ENCODE measurements at places on chromosomes 12 and 14.

GRCh38 chr12:124168016-124168786 is 126.7 kb upstream of the RFLNA start:
- no peak for DNase-seq

- no peak for DNase-seq
These were observed 22.7 kb downstream of the AEBP2 start for GRCh38 chr12:19461999-19462398.

- peak; percentile 50 for DNase-seq
These were observed 136.4 kb upstream of the KRAS start for GRCh38 chr12:25386831-25387731.

DNA sequence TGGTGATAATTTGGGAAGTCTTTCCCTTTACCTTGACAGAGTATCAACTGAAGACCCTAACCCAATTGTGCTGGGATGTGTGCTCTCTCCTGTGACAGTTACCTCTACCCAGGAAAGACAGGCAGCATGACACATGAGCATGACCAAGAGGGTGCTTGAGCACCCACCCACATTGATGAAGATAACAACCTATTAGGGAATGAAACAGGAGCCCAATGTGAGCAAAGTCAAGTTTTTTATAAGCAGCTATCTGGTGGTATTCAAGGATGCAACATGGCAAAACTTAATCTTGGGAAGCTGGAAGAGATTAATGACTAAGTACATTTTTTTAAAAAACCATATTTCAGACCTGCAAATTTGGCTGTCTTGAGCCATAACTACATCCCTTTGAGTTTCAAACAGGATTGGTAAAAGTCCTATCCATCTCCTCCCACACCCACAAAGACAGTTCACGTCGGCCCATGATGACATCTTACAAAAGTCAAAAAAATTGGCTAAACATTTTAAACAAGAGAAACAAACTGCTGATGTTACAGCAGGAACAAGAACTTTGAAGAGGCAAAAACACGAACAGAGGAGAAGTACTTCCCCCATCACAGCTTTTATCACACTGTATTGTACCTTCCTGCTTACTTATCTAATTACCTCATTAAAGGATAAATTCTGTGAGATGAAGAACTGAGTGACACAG is 60.3 kb downstream of the MED13L start:
- DNase-seq = no peak

GRCh38 chr12:82329508-82329907 is 28.7 kb downstream of the CCDC59 start:
- DNase-seq = no peak

- DNase-seq = no peak
These were observed 259.9 kb upstream of the GARIN6 start for GRCh38 chr12:99387661-99388060.
